Stimulated activated effector memory CD8-positive, alpha-beta T cell treated with anti-CD3 and anti-CD28 coated beads, Interleukin-12 subunit alpha, Interleukin-12 subunit beta, amount 100 ng/mL, for 72 hours (primary cell): ENCODE measurements at places on chromosomes 4 and X.

GRCh38 chrX:13760426-13760825 lies 25.9 kb downstream of the OFD1 start:
- no peak for DNase-seq

DNA sequence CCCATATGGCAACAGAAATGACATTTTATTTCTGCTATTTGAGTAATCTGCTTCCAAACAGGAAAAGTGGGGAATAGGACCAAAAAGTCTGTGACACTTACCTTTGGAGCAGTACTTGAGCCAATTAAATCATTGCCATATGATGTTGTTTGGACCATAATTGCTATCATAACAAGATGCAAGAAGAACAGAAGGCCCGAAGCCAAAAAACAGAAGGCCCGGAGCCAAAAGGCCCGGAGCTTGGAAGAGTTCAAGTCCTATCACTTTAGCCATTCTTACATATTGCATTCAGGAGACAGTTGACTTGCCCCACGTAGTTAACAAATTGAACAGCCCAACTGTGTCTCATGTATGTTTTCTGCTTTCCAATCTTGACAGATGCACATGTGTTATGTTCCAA lies 285.6 kb downstream of the ARHGAP24 start:
- no peak for DNase-seq

DNA sequence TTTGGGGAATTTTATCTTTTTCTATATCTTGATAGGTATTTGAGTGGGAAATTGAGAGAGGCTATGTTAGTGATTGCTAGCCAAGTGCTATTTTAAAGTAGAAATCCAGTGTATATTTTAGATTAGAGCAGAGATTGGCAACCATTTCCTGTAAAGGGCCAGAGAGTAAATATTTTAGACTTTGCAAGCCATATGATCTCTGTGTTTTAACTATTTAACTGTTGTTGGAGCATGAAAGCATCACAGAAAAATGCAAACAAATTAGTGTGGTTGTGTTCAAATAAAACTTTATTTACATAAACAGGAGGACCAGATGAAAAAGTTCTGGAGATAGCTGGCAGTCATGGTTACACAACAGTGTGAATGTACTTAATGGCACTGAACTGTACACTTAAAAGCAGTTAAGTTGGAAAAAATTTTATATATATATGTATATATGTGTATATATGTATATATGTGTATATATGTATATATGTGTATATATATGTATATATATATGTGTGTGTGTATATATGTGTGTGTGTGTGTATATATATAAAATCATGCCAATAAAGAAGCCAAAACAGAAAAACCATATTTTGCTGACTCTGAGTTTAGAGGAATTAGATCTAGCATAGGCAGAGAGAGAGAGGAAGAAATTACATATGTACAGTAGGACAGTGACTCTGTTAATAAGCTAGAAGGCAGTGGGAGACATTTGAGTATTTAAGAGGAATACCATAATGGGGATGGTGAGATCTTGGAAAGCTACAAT lies 83.4 kb downstream of the TMEM164 start:
- DNase-seq, result no peak

- no peak for DNase-seq
Observed at GRCh38 chr4:153844144-153844543, 55.3 kb upstream of the SFRP2 start.

DNA sequence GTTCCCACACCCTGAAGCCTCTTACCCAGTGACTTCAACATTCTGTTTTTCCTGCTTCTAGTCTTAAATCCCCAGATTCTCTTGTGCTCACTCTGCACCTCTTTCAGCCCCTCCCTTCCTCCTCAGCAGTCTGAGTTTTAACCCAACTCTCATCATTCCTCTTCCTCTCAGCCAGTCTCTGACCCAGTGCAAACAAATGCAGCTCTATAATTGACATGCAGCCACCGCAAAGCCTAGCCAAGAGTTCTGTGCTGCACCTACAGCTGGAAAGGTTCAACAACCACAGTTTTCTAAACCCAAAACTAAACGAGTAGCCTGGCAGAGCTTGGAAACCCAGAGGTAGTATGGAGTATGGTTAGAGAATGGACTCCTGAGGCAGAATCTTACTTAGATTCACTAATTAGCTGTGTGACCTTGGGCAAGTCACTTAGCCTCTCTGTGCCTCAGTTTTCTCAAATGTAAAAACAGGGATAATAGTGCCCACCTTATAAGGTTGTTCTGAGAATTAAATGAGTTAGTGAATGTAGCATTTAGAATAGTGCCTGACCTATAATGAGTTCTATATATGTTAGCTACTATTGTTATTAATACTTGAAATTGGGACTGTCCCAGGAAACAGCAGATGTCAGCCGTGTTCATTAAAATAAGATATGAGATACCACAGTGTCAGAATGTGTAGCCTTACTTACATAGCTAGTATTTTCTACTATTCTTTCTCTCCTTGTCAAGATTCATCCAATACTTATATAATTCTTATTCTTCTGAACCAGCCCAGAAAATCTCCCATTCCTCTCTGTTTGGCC lies 3.5 kb downstream of the TMEM154 start:
- DNase-seq, result no peak

- no peak for DNase-seq
Observed at GRCh38 chrX:85569686-85570085, 190.2 kb upstream of the POF1B start.

DNA sequence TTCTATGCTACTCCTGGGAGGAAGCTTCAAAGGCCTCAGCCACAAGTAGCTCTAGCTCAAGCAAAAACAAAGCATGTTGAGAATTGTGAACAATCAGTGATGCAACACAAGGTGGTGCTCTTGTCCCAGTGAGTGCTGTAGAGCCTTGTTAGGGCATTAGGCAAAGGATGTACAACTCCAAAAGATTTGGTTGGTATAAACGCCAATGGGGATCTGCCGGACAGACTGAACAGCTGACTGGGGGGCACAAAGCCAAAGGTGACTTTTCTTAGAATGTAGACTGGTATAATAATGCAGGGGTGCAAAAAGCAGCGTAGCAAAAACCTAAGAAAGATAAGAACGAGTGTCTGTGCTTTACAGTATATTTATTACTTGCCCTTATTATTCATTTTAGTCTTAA lies 62.6 kb upstream of the ALB start:
- DNase-seq, result no peak

- DNase-seq, result no peak
Observed at GRCh38 chrX:56783996-56784620, 55.1 kb downstream of the NBDY start.

- DNase-seq, result no peak
Observed at GRCh38 chrX:124242131-124242530, 90.3 kb upstream of the TEX13D start.

GRCh38 chr4:182806259-182807252 lies 110.6 kb downstream of the DCTD start:
- DNase-seq, result peak; percentile 55

- no peak for DNase-seq
Observed at GRCh38 chr4:10694151-10694827, 9.7 kb upstream of the CLNK start.

DNA sequence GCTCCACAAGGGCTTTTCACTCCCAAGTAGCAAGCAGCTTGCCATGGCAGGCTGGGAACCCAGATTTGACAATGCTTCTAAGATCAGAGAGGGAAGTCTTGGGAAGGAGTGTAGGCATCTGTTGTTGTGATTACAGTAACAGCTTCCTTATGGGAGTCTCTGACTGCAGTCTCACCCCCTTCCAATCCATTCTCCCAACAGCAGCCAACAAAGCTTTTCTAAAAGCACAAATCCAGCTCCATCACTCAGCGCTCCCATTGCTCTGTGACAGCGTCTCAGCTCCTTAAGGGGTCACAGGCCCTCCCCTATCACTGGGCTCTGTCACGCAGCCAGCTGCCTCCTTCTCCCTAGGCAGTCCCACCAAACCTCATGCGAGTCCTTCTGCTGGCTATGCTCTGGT lies 7.1 kb downstream of the IGFBP7 start:
- DNase-seq, result no peak

- no peak for DNase-seq
Observed at GRCh38 chr4:111323916-111324315, 701.0 kb upstream of the PITX2 start.

DNA sequence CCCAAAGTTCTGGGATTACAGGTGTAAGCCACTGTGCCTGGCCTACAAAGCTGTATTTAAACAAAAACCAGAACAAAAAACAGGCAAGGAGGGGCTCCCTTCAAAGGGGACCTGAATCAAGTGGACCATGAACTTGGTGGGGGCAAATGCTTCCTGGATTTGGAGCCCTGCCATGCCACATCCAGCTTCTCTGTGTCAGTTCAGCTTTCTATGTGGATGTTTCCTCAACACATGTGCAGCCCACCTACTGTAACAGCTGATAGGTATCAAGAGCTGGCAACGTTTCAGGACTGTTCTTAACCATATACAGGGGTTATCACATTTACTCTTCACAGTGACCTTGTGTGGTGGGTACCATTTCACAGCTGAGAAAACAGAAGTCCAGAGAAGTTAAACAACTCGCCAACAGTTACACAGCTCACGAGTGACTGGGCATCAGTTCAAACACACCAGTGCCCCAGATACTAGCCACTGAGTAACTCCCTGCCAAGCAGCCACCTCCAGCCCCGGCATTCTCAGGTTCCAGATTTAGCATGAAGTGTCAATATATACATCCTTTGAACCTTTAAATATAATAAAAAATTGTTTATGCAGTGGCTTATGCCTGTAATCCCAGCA lies 7.5 kb downstream of the GPR143 start:
- DNase-seq, result no peak

DNA sequence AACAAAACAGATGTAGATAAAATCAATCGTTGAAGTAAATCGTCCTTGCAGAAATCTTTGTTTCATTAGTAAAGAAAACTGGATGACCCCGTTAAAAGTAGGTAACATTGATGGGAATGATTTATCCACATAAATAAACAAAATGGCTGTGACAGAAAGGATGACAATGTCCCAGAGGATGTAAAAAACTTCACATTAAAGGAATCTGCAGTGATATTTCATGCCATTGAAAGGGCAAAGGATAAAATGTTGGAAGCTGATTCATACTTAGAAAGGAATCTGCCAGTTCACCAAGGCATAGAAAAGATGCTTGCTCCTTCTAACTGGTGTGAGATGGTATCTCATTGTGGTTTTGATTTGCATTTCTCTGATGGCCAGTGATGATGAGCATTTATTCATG lies 24.2 kb upstream of the EPGN start:
- no peak for DNase-seq

- no peak for DNase-seq
Observed at GRCh38 chrX:148903176-148903575, 402.8 kb downstream of the AFF2 start.

DNA sequence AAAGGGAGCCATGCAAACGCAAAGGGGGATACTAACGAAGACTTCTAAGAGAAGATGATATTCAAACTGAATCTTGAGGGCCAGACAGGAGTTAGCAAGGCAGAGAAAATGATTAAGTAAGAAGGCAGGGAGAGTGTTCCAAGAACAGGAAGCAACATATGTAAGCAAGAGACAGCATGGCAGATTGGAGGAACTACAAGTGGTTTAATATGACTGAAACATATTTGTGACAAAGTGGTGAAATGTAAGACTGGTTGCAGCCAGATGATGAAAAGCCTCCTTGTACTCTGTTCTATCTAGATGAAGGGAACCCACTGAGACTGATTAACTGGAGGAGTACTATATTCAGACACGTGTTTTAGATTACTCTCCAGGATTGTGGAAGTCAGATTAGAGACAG lies 116.6 kb upstream of the DIAPH2 start:
- no peak for DNase-seq

GRCh38 chrX:50459615-50460014 lies 11.0 kb downstream of the DGKK start:
- no peak for DNase-seq

DNA sequence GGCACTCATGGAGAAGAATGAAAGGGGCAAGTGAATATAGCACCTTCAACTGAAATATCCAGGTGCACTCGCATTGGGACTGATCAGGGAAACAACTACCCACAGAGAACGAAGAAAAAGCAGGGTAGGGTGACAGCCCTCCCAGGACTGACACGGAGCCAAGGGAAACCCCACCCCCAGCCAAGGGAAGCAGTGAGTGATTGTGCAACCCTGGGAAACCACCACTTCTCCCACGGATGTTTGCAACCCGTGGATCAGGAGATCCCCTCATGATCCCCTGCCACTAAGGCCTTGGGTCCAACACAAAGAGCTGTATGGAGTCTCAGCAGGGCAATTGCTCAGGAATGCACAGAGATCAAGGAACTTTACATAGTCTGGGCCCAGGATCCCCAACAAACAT lies 158.5 kb upstream of the HCCS start:
- DNase-seq, result no peak

- no peak for DNase-seq
Observed at GRCh38 chr4:125115941-125116340, 198.8 kb upstream of the FAT4 start.

- no peak for DNase-seq
Observed at GRCh38 chr4:78622253-78622979, 70.8 kb downstream of the ANXA3 start.

- peak; percentile 30 for DNase-seq
Observed at GRCh38 chr4:189792924-189793618, 147.6 kb upstream of the FRG1 start.

DNA sequence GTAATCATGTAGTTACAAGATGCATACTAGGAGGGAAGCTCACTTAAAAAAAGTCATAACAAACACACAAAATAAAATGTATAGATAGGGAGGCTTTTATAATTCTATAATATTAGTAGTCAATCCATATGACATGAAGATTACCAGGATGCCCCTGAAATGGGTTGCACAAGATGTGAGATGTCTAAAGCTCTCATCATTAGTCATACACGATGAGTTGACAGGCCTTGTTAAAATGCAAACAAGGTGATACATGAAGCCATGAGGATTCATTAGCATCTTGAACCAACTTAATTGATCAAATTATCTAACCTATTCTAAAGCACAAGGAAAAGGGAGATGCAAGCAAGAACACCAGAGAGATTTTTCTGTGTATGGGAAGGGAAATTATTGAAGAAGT lies 470.2 kb downstream of the IQCM start:
- no peak for DNase-seq

DNA sequence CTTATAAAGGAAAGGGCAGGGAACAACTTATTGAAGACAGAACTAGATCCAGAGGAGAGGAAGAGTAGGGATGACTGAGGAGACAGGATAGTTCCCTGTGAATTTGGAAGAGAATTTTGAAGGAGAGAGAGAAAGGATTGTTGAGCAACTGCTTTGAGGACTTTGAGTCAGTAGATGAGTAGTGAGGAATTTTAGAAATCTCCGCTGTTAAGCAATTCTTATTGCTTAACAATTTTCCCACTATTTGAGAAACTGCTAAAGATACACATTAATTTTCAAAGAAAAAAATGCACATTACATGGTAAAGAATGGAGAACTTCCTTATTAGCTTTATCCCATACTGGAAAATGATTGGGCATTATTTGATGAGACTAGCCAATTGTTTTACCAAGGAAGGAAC lies 116.3 kb upstream of the NRK start:
- no peak for DNase-seq

- DNase-seq, result no peak
Observed at GRCh38 chr4:87025023-87025613, 90.3 kb downstream of the AFF1 start.

DNA sequence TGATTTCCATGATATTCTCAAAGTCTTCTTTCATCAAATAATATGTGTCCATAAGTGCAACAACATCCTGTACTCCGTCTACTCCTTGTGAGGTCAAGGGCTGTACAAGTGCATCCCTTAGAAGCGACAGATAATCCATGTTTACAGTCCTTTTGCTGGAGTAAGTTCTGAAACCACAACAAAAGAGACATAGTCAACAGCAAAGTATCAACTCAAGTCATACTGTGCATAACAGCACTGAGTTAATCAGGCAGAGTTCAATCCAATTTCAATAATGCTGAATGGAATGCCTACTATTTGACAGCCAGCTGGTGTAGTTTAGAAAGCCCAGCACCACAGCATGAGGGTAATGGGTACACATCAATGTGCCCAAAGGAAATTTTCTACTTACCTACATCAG lies 74.5 kb downstream of the RFC1 start:
- DNase-seq, result no peak
